ENCODE measurements at places on chromosomes 1 and 21. TPM values are rescaled to one million over a fixed set of nuclear protein-coding genes. Genes with fewer than 3 reads are reported as not detected.

TRAPPC3 gene
- 101 TPM for total RNA-seq

RTCA gene
- total RNA-seq: 29.6 TPM

SHISAL2A gene
- total RNA-seq: not detected

TTC24 gene
- total RNA-seq: not detected

PLA2G2D gene
- total RNA-seq: not detected

SFN gene
- 0.18 TPM for total RNA-seq

LMOD1 gene
- 53.2 TPM for total RNA-seq

OR2G3 gene
- total RNA-seq: not detected

OR2T3 gene
- not detected for total RNA-seq

AIRE gene
- total RNA-seq: not detected

RHCE gene
- 0.54 TPM for total RNA-seq

OLIG1 gene
- total RNA-seq: not detected

EDN2 gene
- not detected for total RNA-seq

CLDN8 gene
- total RNA-seq: not detected

COX20 gene
- total RNA-seq: 26.9 TPM

AMY1C gene
- not detected for total RNA-seq

CNIH4 gene
- 73.1 TPM for total RNA-seq

LCE2C gene
- not detected for total RNA-seq

C1orf115 gene
- under 0.01 TPM for total RNA-seq

RGSL1 gene
- not detected for total RNA-seq

OR6K3 gene
- total RNA-seq: not detected

TADA1 gene
- 16.8 TPM for total RNA-seq

CFHR3 gene
- total RNA-seq: not detected

KIFAP3 gene
- 22.2 TPM for total RNA-seq

OR2L2 gene
- not detected for total RNA-seq

OR2L8 gene
- total RNA-seq: not detected

HRNR gene
- not detected for total RNA-seq

SLC45A1 gene
- 0.83 TPM for total RNA-seq

HSPG2 gene
- 15.8 TPM for total RNA-seq

TTC22 gene
- not detected for total RNA-seq

KRTAP21-3 gene
- total RNA-seq: not detected

LEFTY1 gene
- not detected for total RNA-seq

LCA5L gene
- 0.28 TPM for total RNA-seq

DDI2 gene
- 13.4 TPM for total RNA-seq

MAN1C1 gene
- total RNA-seq: 2.5 TPM

KCNE2 gene
- not detected for total RNA-seq

UBE2Q1 gene
- 25.3 TPM for total RNA-seq

TBCE gene
- 26.7 TPM for total RNA-seq

OR2G6 gene
- total RNA-seq: not detected

DISP3 gene
- not detected for total RNA-seq

SNX7 gene
- 24.4 TPM for total RNA-seq

SLC25A33 gene
- 3.0 TPM for total RNA-seq

PCNX2 gene
- 22.6 TPM for total RNA-seq

NR5A2 gene
- total RNA-seq: under 0.01 TPM

TTF2 gene
- 14.7 TPM for total RNA-seq

IL19 gene
- total RNA-seq: not detected
